CD8-positive, alpha-beta memory T cell (primary cell): ENCODE measurements at places on chromosomes 12 and 14. TPM values are rescaled to one million over a fixed set of nuclear protein-coding genes. Genes with fewer than 3 reads are reported as not detected.

Gene DLST
- total RNA-seq: 161 TPM

DNA sequence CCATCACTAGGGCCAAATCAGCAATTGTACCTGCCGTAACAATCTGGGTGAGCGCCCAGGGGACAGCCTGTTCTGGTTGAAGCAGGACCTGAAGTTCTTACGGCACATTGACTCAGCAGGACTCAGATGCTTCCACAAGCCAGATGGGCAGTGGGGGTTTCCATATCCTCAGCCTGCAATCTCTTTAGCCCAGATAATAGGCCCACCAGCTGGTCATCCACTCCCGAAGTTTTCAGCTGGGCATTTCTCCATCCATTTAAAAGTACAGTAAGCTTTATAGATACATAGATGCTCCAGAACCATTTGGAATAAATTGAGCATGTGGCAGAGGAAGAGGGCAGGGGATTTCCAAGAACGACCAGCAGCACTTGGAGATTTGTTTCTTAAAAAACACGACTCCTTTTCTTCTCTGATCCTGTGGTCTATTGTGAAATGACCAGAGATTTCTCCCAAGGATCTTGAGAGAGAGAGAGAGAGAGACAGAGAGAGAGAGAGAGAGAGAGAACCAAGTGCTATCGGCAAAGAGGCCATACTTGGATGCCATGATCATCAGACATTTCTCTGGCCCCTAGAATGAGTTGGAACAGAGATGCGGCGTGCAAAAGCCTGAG lies 74.8 kb upstream of the PLXNC1 start:
- H3K4me3 ChIP-seq: no peak overlapping the region
- H3K36me3 ChIP-seq: no peaks in the 10 kb centered on the region
- DNase-seq: no peak
- no peaks in the 10 kb centered on the region for H3K27me3 ChIP-seq
- no peak overlapping the region for H3K27ac ChIP-seq

Gene TAS2R46
- total RNA-seq: 0.55 TPM

Gene DBX2
- not detected for total RNA-seq

- no peak overlapping the region for H3K27ac ChIP-seq
- no peak overlapping the region for H3K4me3 ChIP-seq
- H3K27me3 ChIP-seq: no peaks in the 10 kb centered on the region
- DNase-seq: no peak
Observed at GRCh38 chr12:106364261-106364660, 6.7 kb downstream of the POLR3B start.

Gene CEP83
- total RNA-seq: 25.8 TPM

GRCh38 chr14:22753586-22753985 lies 12.9 kb upstream of the OXA1L start:
- no peaks in the 10 kb centered on the region for H3K36me3 ChIP-seq
- H3K4me3 ChIP-seq: no peak overlapping the region
- H3K4me1 ChIP-seq: no peaks in the 10 kb centered on the region

DNA sequence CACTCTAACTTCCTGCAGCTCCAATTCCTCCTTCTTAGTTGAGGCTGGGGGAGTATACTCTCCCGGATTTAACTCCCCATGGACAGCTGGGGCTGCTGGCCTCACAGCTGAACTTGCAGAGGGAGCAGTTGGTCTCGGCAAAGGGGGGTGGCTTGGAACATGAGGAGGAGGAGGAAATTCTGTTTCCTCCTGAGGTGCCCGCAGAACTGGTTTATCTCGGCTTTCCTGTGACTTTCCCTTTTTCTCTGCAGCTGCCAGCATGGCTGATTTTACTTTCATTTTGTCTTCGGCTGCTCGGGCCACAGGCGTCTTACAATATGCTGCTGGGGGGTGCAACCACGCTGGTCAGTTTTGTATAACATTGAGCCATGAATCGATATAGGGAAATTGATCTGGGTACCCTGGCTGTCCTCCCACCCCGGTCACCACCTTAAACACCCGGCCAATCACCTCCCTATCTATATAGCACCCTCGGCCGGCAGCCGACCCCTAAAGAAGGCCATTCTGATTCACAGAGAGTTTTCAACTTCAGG lies 1317.6 kb downstream of the TMEM121 start:
- H3K4me1 ChIP-seq: peaks cover 8% of the 10 kb centered on the region
- H3K4me3 ChIP-seq: peak overlapping the region; percentile 91
- peak overlapping the region; percentile 60 for H3K27ac ChIP-seq

Gene KIF21A
- 43.9 TPM for total RNA-seq

- no peak overlapping the region for H3K27ac ChIP-seq
- peaks cover 2% of the 10 kb centered on the region for H3K4me1 ChIP-seq
- peaks cover 5% of the 10 kb centered on the region for H3K36me3 ChIP-seq
- H3K4me3 ChIP-seq: no peak overlapping the region
Observed at GRCh38 chr12:76450690-76451089, 102.5 kb upstream of the BBS10 start.

GRCh38 chr12:9363145-9363544 lies 154.9 kb upstream of the PZP start:
- DNase-seq: no peak
- no peaks in the 10 kb centered on the region for H3K36me3 ChIP-seq
- no peaks in the 10 kb centered on the region for H3K27me3 ChIP-seq
- H3K27ac ChIP-seq: no peak overlapping the region

DNA sequence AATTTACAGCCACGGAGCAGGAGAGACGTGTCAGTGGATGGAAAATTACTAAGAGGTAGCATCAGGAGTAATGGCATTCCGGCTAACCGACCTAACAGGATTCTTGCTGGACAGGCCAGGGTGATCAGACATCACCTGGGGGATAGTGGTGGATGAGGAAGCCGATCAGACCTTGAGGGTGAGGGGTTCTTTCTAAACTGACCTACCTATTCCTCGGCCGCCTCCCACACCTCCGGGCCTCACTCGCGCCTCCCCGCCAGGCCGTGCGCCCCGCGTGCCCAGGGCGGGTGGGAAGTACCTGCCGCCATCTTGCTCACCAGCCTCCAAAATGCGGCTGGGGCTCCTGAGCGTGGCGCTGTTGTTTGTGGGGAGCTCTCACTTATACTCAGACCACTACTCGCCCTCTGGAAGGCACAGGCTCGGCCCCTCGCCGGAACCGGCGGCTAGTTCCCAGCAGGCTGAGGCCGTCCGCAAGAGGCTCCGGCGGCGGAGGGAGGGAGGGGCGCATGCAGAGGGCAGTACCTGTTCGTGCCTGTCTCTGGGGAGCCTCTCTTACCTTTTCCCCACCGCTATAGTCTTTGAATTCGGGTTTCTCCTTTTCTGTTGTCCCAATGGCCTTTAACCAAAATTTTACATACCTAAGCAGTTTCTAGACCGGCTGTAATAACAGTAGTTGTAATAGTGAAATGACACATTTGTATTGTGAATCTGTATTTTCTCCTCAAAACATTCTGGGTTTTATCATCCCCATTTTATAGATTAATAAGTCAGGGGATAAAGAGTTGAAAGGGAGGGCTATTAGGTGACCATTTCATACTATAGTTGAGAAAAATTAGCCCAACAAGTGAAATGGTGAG lies at the start of gene TMPRSS12:
Gene TMPRSS12, plus strand, starts transcription at position 290 of the 857 bp plus-strand sequence. Its CDS starts 39 bp downstream, at position 329.
- H3K27me3 ChIP-seq: no peaks in the 10 kb centered on the region
- no peak for DNase-seq
- no peaks in the 10 kb centered on the region for H3K4me1 ChIP-seq
- H3K4me3 ChIP-seq: no peak within 1 kb of the TSS

GRCh38 chr14:75723716-75724115 lies 62.7 kb downstream of the TTLL5 start:
- H3K27ac ChIP-seq: no peak overlapping the region
- no peak for DNase-seq

Gene CCDC175
- not detected for total RNA-seq

DNA sequence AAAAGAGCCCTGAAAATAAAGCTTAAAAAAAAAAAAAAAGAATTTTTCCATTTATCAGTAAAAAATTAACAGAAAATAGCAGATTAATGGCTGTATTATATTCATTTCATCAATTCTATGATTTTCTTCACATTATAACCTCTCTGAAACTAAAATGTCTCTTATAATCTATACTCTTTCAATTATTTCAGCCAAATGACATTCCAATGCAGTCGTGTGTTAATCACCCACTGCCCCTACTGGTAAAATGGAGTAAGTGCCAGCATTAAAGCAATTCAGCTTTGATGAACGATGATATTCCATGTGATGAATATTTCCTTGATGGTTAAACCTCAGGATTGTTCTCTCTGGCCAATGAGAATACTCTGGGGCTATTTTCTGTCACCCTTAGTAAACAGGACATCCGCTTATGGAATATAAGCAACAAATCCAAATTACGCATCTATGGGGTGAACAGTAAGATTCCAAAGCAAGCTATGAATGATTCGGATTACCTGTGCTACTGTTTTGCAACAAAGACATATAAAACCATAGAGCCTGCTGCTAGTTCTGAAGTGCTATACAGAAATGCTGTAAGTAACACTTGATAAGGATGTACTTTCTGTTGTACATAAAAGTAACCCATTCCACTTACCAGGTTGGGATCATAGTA lies 20.3 kb upstream of the SYCP3 start:
- peaks cover 14% of the 10 kb centered on the region for H3K36me3 ChIP-seq
- no peak for DNase-seq
- no peaks in the 10 kb centered on the region for H3K4me1 ChIP-seq
- H3K4me3 ChIP-seq: no peak overlapping the region

Gene NOVA1
- not detected for total RNA-seq

DNA sequence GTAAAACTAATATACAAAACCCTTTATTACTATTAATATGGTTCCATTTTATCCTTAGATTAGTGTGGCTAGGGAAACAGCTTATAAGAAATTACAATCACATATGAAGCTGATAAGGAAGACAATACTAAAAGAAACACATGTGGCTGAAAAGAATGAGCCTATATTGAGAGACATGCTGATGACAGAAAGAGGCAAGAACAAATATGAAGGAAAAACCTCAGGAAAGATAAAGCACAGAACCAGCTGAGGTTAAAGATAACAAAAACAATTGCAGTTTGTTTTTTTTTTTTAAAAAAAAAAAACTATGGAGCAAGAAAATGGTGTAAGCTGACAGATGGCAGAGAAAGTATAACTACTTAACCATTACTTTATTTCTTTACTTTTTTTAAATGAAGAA lies 69.2 kb upstream of the OSBPL8 start:
- H3K4me1 ChIP-seq: no peaks in the 10 kb centered on the region
- H3K4me3 ChIP-seq: no peak overlapping the region
- H3K36me3 ChIP-seq: no peaks in the 10 kb centered on the region
- H3K27me3 ChIP-seq: no peaks in the 10 kb centered on the region

Gene DHRS4
- 24.0 TPM for total RNA-seq

DNA sequence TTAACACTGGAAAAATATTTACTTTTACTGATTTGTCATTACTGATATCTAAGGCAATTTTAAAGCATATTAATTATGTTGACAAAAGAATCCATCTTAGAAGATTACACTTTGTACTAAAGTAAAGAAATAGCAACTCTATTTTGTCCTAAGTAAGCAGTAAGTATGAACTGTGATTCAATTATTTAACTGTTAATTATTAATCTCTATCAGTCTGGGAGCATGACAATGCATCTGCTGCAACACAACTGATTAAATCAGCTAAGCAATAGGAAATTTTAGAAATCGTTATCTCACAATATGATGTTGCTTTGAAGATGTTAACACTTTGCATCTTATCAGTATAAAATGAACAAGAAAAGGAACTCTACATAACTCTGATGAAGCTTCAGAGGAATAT lies 172.3 kb downstream of the DPY19L2 start:
- H3K4me3 ChIP-seq: no peak overlapping the region
- H3K4me1 ChIP-seq: no peaks in the 10 kb centered on the region
- H3K36me3 ChIP-seq: no peaks in the 10 kb centered on the region
- no peaks in the 10 kb centered on the region for H3K27me3 ChIP-seq
- H3K27ac ChIP-seq: no peak overlapping the region

DNA sequence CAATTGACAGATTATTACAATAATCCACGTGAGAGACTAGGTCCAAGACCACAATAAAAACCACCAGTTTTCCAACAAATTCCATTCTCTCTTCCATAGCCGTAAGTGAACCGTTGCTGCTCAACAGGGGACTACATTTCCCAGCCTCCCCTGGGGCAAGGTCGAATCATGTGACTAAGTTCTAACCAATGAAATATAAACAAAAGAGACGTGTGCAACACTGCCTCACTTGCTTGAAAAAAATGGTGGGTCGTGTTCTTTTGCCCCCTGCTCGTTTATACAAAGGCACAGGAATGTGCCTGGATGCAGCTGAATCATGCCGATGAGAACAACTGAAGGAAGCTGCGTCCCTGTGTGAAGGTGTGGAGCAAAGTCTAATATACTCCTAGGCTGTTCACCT lies 51.1 kb downstream of the HSPB8 start:
- H3K27me3 ChIP-seq: no peaks in the 10 kb centered on the region
- H3K4me3 ChIP-seq: no peak overlapping the region
- H3K4me1 ChIP-seq: no peaks in the 10 kb centered on the region
- no peak for DNase-seq

DNA sequence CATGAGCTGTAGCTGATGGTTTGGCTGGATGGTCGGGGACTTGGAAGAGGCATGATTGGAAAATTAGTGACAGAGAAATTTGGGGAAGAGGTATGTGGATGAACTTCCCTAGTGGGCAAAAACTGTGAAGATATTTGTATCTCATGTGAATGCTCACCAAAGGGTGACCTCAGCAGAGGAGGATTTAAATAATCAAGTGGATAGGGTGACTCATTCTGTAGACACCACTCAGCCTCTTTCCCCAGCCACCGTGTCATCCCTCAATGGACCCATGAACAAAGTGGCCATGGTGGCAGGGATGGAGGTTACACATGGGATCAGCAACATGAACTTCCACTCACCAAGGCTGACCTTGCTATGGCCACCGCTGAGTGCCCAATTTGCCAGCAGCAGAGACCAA lies 60.8 kb upstream of the KRAS start:
- no peaks in the 10 kb centered on the region for H3K36me3 ChIP-seq
- DNase-seq: no peak
- H3K4me3 ChIP-seq: no peak overlapping the region
- H3K4me1 ChIP-seq: no peaks in the 10 kb centered on the region
- no peaks in the 10 kb centered on the region for H3K27me3 ChIP-seq
- no peak overlapping the region for H3K27ac ChIP-seq

GRCh38 chr14:60553808-60554207 lies 44.9 kb downstream of the SIX6 start:
- no peaks in the 10 kb centered on the region for H3K4me1 ChIP-seq
- H3K27ac ChIP-seq: no peak overlapping the region
- no peak for DNase-seq
- no peaks in the 10 kb centered on the region for H3K36me3 ChIP-seq
- H3K4me3 ChIP-seq: no peak overlapping the region

- no peak for DNase-seq
- no peaks in the 10 kb centered on the region for H3K36me3 ChIP-seq
- no peaks in the 10 kb centered on the region for H3K4me1 ChIP-seq
- H3K27me3 ChIP-seq: no peaks in the 10 kb centered on the region
Observed at GRCh38 chr14:50012644-50013043, 103.7 kb downstream of the VCPKMT start.
